Thyroid gland (tissue), 4 donors: ENCODE measurements at places on chromosomes 5 and 9. TPM values are rescaled to one million over a fixed set of nuclear protein-coding genes. Genes with fewer than 3 reads are reported as not detected.
A peak's percentile ranks its signal among the peaks of the same experiment; 100 is the strongest.

GRCh38 chr5:163915481-163915961, 410.1 kb downstream of the MAT2B start:
- DNase-seq: no peak

DNA sequence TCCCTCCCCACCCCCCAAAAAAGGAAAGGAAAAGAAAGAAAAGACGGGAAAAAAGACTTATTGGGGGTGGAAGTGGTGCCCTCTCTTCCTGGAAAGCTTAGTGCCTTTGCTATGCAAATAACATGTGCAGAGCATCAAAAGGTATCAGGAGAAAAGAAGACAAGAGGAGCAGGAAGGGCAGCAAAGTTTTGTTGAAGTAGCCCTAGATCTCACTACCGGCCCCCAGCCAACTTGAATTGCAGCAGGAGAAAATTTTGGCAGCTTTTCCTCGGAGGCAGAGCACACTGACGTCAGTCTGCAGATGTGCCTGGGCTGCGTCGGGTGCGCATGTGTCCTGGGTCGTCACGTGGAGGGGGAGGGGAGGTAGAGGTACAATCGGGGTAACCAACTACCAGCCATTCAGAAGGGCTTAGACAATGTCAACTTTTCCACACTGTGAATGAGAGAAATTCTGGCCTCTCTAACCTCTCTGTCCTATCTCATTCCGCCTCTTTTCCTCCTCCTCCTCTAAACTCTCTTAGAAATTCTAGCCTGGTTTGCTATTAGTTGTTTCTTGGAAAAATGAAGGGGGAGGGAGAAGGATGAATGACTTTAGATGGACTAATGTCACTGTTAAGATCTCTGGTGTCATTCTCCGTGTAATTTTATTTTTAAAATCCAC, at the start of gene ADAMTS6:
Gene ADAMTS6, minus strand, starts transcription at position 286 of the 661 bp plus-strand sequence. CDS start 8,247 bp downstream, outside the sequence.
- peak; percentile 94 for DNase-seq

DNA sequence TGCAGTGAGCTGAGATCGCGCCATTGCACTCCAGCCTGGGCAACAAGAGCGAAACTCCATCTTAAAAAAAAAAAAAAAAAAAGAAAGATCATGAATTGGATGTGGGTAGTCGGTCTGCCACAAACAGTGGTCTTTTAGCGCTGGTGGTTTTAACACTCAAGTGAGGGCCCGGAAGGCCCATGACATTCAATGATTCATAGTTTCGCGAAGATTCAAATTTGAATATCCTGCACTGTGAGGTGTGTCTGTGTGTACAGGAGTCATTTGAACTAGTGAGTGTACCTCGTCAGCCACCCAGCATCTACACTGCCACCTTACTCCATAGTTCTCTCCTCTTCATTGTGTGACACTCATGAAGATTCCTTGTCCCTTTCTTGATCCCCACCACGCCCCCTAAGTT, 41.3 kb downstream of the CFAP77 start:
- DNase-seq: no peak

DNA sequence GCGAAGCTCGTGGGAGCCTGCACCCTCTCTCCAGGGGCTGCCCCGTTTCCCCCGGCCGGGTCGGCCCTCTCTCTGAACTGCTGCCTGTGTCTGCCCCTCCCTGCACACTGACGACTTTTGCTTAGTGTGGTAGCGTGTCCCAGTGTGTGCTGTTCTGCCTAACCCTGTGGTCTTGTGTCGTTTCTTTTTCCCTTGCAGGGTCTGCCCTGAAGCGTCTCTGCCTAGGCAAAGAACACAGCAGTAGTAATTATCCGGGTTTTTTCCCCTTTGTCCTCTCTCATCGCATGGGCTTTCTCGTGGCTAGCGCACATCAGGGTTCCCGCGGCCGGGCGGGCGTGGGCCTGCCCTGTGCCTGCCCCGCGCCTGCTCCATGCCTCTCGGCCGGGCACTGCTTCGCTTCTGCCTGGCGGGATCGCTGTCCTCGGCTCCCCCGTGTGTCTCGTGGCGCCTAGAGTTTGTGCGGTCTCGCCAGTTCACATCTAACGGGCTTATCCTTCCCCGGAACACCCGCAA, 122.7 kb downstream of the WNK2 start:
- DNase-seq: no peak

- no peak for DNase-seq
These were observed 1237.4 kb upstream of the CDH18 start for GRCh38 chr5:21225223-21226064.

DNA sequence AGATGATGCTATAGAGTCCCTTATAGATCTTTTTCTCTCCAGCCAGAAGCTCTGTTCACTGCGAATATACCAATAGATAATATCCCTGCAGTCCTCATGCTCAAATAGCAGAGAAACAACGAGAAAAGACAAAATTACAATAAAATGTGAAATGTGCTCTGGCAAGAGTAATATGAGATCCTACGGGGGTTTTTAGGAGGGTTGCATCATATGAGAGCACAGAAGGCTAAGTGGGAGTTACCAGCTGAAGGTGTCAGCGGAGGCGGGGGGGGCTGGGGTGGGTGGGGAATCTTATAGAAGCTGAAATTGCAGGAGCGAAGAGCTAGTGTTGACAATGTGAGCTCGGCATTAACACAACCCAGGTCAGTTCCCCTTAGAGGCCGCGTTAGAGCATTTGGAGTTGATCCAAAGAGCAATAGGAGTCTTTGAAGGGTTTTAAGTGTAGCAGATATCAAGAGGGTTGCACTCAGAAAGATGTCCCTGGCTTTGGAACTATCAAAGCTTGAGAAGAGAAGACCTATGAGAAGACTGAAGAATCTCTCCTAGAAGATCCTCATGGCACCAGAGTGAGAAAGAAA, 109.7 kb downstream of the BASP1 start:
- no peak for DNase-seq

GRCh38 chr9:115162946-115163345, 45.0 kb upstream of the TNC start:
- DNase-seq: no peak

GRCh38 chr5:146924132-146924531, 45.6 kb upstream of the PPP2R2B start:
- no peak for DNase-seq

GRCh38 chr5:176608937-176609723, 826 bp downstream of the GPRIN1 start:
- DNase-seq: no peak

DNA sequence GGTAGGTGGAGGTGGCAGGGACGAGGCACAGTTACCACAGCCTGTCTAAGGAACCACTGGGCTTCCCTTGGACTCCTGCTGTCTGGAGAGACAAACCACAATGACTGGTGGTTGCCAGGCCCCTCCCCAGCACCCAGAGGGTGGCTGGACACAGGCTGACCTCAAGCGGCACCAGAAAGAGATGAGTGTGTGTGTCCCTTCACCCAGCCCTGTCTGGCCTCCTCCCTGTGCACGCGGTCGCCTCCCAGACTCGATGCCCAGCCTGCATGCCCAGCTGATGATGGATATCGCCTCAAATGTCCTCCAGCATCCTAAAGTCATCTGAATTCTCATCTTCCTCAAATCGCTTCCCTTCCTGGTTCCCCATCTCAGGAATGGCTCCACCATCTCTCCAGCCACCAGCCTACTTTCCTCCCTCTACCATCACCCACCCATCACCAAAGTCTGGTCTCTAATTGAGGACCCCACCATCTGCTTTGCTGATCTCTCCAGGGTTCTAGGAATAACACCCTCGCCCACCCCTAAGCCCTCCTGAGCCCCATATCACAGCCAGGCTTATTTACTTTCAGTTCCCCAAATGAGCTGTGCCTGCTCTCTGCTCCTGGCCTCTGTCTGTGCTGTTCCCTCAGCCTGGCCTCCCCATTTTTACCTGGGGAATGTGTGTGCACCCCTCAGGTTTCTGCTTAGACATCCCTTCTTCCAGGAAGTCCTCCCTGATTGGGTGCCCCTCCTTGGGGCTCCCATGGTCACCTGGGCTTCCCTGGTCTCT, 52.5 kb upstream of the GGTA1 start:
- no peak for DNase-seq

Gene AQP3
- 1.0 TPM for total RNA-seq

Gene FGFR4
- 0.49 TPM for total RNA-seq

Gene VLDLR
- total RNA-seq: 53.8 TPM

Gene PCDHB4
- 3.2 TPM for total RNA-seq

Gene NME5
- 14.4 TPM for total RNA-seq

Gene RASA1
- total RNA-seq: 45.2 TPM

Gene IARS1
- 85.2 TPM for total RNA-seq

Gene ADAMTSL1
- total RNA-seq: 1.6 TPM

Gene DRD1
- not detected for total RNA-seq

Gene CSF1R
- 9.1 TPM for total RNA-seq
